ENCODE measurements at places on chromosomes 3 and 15.
A peak's percentile ranks its signal among the peaks of the same experiment; 100 is the strongest.

DNA sequence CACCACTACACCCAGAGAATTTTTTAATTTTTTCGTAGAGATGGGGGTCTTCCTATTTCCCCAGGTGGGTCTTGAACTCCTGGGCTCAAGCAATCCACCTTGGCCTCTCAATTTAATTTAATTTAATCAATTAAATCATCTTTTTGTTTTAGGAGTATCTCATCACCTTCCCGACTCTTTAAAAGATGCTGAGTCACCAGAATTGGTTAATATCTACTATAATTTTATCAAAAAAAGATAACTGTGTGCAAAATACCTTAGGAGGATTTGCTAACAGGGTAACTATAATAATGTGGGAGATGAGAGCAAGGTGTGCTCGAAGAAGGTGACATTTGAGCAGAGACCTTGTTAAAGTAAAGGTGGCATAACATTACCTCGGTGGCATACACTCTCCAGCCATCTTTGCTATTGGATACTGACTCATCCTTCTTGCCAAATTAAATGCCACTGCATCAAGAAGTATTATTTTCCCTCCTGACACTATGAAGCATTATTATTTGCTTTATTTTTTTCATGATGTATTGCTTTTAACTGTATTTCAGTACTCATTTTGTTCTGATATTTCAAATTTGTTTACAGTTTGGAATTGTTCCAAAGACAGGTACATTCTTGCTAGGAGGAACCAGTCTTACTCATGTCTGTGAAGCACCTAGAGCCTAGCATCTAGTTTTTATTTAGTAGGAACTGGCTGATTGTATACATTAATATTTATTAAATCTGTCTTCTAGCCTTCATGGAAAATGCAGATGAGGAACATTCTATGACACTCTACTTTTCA is 200.7 kb downstream of the MBNL1 start:
- no peak for DNase-seq

- DNase-seq = no peak
Measured at GRCh38 chr3:150747886-150748683, 14.9 kb downstream of the SIAH2 start.

GRCh38 chr15:77333166-77333565 is 86.7 kb downstream of the PEAK1 start:
- no peak for DNase-seq

DNA sequence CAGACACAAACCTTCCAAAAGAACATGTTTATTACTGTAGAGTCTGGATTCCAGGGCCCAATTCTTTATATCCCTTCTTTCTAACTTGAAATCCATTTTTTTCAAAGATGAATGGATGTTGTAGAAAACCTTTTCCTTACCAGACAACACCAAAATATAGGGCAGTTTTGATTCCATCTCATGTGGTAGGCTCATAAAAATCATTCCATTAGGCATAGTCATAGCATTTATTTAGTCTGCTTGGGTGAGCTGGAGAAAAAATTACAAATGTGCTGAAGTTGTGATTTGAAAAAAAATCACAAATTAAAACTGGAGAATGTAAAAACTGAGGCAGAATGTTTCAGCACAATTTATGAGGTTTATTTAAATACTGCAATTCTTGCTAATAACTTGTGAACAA is 199.3 kb upstream of the TBC1D5 start:
- no peak for DNase-seq

DNA sequence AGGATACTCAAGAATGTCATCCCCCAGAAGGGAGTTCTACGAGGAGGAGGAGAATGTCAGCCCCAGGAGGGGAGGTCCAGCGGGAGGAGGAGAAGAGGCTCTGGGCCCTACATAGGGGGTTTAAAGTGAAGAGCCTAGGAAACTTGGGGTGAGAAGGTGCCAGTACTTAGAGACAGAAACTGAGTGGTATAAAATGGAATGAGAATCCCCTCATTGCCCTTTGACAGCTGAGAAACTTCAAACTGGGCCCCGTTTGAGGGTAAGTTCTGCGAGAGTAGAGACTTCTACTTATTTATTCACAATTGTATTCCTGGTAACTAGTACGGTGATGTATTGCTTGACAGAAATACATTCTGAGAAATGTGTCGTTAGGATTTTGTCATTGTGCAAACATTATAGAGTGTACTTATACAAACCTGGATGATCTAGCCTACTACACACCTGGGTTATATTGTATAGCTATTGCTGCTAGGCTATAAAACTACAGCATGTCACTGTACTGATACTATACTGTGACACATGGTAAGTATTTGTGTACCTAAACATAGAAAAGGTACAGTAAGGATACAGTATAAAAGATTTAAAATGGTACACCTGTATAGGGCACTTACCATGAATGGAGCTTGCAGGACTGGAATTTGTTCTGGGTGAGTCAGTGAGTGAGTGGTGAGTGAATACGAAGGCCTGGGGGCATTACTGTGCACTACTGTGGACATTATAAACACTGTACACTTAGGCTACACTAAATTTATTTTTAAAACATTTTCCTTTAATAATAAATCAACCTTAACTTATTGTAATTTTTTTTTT is 62.0 kb downstream of the TSC22D2 start:
- DNase-seq = no peak

GRCh38 chr3:14806641-14807263 is 12.0 kb upstream of the FGD5 start:
- DNase-seq = no peak

GRCh38 chr3:65551945-65552344 is 486.8 kb downstream of the MAGI1 start:
- no peak for DNase-seq

- no peak for DNase-seq
Measured at GRCh38 chr15:65312400-65312916, 8.0 kb downstream of the RNU5B-1 start.

DNA sequence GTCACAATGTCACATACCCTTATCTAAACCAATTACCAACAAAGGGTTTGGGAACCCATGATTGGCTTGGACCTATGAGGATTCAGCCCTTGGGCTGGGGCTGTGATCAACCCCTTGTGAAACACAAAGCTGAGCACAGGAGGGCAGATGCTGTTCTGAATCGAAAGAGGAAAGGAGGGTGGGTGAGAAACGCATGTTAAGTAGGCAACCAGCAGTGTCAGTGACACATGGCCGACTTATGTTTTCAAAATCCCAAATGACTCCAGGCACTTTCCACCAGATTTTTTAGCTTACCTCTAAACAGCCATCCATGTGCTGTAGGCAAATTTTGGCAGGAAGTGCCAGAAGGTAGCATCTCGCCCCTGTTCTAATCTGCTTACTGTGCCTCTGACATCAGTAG is 34.1 kb upstream of the KLHL25 start:
- DNase-seq = no peak

- DNase-seq = no peak
Measured at GRCh38 chr15:86877171-86877631, 797.5 kb downstream of the AGBL1 start.

DNA sequence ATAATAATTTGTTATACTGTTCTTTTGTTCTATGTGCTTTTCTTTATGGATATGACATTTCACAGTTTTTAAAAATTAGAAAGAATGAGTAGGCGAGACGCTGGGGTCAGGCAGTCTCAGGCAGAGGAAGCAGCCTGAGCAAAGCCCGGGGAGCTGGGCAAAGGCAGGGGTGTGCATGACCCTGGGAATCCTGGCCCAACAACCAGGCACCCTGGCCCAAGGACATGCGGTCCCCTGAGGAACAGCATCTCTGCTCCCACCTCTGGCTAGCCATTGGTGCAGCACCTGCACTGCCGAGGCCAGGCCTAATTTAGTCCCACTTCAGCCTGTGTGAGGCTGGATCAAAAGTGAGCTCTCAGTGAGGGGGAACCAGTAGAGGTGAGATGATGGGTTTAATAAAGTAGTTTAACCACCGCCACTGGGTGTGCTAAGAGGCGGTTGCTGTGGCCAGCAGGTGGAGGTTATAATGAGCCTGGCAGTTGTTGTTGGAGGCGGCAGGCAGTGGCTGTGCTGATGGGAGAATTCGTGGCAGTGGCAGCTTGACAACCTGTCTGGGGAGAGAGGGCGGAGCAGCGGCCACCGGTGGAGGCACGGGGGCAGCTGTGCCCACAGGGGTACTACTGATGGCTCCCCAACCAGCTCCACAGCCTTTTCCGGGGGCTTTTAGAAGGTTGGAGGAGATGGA is 41.5 kb downstream of the PRKCD start:
- no peak for DNase-seq

GRCh38 chr15:91302588-91303439 is 202.8 kb downstream of the SV2B start:
- peak; percentile 15 for DNase-seq

DNA sequence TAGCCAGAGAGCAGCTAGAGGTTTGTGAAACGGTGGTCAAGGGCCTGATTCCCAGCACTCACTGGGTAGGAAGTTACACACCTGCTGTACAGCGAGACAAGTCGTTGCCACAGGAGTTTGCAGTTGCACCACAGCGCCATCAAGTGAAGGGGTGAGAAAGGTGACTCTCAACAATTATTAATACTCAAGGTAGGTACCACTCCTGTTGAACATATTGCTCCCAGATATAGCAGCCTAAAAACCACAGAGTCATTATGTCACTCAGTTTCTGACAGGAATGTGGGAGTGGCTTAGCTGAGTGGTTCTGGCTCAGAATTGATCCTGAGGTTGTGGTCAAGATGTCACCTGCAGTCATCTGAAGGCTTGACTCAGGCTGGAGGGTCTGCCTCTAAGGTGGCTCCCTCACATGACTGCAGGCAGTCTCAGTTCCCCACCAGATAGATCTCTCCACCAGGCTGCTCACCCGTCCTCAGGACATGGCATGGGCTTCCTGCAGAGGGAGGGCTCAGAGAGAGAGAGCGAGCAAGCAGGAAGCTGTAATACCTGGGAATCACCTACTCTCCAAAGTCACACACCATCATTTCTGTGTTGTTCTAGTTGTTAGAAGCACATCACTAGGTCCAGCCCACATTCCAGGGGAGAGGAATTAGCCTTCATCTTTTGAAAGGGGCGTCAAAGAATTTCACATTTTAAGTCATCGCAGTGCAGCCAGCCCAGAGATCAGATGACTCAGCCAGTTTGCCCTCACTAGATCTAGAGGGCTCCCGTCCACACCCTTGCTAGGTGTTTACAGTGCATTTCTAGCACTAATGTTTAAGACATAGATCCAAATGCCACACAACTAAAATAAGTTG is 17.0 kb upstream of the ANO10 start:
- no peak for DNase-seq

- no peak for DNase-seq
Measured at GRCh38 chr3:182369861-182370260, 423.4 kb upstream of the ATP11B start.

GRCh38 chr3:59302442-59302841 is 252.6 kb upstream of the CFAP20DC start:
- DNase-seq = no peak

GRCh38 chr15:43985976-43986680 is 159.3 kb downstream of the WDR76 start:
- DNase-seq = no peak

DNA sequence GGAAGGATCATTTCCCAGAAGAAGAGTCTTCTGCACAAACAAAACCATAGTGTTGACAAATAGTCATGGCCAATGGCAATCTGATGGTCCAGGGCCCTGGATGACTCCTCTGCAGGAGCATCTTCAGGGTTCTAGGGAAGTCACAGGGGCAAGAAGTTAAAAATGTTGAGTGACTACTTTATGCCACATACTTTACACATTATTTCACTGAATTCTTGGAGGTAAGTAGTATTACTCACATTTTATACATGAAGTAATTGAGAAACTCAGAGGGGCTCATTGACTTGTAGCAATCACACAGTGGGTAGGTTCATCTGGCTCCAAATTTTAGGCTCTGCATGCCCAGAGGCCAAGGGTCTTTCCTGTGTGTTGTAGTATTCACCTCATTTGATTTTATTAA is 430.2 kb upstream of the MCTP2 start:
- no peak for DNase-seq

DNA sequence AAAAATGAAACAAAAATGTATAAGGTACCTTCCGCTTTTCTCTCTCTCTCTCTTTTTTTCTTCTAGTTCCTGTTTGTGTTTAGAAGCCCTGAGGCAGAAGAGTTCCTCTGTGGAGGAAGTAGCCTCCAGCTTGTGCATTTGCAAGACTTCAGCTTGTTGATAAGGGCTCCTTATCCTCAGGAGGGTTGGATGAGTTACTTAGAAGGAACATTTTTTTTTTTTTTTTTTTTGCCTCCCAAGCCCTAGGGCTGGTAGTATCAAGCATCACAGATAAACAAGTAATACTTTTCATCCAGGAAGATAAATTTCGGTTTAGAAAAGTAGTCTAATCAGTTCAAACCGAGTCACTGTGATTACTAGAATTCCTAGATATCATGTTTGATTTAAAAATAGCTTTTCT is 91.0 kb upstream of the CBLB start:
- no peak for DNase-seq

DNA sequence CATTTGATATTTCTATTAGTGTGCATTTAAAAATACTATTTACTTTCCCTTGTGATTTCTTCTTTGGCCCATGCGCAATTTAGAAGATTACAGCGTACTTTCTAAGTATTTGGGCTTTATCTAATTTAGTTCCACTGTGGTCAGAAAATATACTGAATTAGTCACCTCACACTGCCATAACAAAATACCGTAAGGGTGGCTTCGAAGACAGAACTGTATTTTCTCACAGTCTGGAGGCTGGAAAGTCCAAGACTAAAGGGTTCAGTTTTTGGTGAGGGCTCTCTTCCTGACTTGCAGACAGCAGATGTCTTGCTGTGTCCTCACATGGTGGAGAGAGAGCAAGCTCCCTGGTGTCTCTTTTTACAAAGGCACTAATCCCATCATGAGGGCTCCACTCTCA is 286.2 kb downstream of the ADAMTSL3 start:
- no peak for DNase-seq

DNA sequence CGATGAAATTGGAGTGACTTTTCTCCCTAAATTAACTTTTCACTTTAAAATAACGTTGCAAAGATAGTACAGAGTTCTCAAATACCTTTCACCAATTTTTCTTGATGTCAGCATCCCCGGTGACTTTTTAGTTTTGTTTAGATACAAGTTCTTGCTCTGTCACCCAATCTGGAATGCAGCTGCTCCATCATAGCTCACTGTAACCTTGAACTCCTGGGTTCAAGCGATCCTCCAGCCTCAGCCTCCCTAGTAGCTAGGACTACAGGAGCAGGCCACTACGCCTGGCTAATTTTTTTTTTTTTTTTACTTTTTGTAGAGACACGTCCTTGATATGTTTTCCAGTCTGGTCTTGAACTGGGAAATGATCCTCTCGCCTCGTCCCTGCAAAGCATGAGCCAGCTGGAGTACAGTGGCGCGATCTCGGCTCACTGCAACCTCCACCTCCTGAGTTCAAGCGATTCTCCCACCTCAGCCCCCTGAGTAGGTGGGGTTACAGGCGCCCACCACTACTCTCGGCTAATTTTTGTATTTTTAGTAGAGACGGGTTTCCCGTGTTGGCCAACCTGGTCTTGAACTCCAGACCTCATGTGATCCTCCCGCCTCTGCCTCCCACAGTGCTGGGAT is 747 bp downstream of the NSUN3 start:
- DNase-seq = no peak

DNA sequence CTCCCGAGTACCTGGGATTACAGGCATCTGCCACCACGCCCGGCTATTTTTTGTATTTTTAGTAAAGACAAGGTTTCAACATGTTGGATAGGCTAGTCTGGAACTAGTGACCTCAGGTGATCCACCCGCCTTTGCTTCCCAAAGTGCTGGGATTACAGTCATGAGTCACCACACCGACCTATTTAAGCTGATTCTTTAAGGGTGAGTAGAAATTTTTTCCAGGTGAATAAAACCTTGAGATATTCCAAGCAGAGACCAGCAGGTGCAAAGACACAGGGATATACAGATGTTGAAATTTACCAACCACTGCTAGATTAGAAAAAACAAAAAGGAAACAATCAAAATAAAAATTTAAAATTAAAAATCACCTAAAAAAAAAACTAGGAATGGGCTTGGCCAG is 74.4 kb upstream of the CHRNB4 start:
- DNase-seq = no peak

- DNase-seq = peak; percentile 63
Measured at GRCh38 chr3:70550723-70551319, 238.4 kb upstream of the MDFIC2 start.

Measured in activated CD4-positive, alpha-beta T cell treated with anti-CD3 and anti-CD28 coated beads for 4 hours (primary cell).